Foreskin melanocyte (primary cell): ENCODE measurements at places on chromosomes 3 and 15.

- DNase-seq: no peak
Measured at GRCh38 chr15:63901912-63902670, 68.3 kb upstream of the HERC1 start.

GRCh38 chr3:18989237-18989795 lies 159.0 kb upstream of the KCNH8 start:
- DNase-seq: no peak

- DNase-seq: no peak
Measured at GRCh38 chr15:50652671-50653070, 33.9 kb downstream of the TRPM7 start.

- DNase-seq: no peak
Measured at GRCh38 chr3:197259096-197259495, 39.3 kb downstream of the DLG1 start.

DNA sequence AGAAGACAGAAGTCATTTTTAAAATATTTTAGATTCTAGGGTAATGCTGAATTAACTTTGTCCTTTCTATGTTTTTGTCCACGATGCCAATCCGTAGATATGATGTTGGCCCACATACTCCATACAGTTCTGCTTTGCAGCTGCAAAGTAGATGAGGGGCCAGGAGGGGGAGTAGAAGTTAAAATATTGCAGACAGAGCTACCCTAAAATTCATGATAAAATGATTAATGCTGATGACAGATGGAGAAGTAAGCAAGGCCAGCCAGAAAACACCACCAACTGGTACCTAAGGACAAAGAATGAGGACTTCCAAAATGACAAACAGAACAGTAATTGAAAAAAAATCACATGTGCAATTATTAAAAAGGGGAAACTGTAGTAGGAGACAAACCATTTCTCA lies 756.6 kb upstream of the ARPP21 start:
- no peak for DNase-seq

DNA sequence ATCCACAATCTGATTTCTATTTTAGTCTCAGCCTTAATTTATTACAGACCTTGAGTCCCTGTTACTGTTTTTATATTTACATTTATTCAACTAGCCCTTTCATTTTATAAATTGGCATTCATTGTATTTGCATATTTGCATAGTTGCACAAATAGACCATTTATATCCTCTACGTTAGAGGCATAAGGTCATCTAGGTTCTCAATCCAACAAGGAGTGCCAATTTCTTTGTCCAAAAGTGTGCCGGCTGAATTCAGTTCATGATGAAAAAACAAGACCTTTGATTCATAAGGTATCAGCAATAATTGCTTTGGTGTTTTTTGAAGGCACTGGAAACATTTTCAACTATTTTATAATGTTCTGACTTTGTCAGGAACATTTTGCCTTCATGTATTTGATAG lies 33.9 kb upstream of the NANOGP8 start:
- DNase-seq: no peak

- no peak for DNase-seq
Measured at GRCh38 chr3:36380221-36381031, at the start of gene STAC. TSS of gene STAC (plus strand) at chr3:36380504. CDS start at chr3:36380644, 140 bp downstream.

GRCh38 chr3:151052756-151053155 lies 32.7 kb upstream of the MED12L start:
- no peak for DNase-seq

DNA sequence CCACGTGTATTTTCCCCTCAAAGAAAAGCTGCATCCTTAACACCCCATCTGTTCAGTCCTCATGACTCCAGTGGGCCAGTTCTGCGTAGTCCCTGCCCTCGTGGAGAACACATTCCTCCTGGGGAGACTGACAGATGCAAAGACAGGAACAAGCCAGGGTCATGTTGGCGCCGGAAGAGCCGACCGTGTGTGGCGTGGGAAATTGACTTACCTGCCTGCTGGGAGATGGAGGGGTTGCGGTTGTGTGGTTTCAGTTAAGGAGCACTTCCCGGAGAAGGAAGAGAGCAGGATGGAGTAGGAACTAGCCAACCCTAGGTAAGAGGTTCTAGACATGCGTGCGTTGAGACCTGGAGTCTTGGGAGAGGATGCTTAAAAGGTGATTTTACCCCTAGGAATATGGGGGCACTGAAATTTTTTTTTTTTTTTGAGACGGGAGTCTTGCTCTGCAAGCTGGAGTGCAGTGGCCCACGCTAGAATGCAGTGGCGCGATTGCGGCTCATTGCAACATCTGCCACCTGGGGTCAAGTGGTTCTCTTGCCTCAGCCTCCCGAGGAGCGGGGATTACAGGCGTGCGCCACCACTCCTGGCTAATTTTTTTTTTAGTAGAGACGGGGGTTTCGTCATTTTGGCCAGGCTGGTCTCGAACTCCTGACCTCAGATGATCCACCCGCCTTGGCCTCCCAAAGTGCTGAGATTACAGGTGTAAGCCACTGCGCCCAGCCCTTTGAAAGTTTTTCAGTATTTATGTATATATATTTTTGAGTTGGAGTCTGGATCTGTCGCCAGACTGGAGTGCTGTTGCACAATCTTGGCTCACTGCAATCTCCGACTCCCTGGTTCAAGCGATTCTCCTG lies 1.4 kb downstream of the VHL start:
- no peak for DNase-seq

GRCh38 chr3:40262331-40262730 lies 47.2 kb upstream of the EIF1B start:
- no peak for DNase-seq

GRCh38 chr3:11607816-11608215 lies 35.9 kb downstream of the VGLL4 start:
- DNase-seq: no peak

DNA sequence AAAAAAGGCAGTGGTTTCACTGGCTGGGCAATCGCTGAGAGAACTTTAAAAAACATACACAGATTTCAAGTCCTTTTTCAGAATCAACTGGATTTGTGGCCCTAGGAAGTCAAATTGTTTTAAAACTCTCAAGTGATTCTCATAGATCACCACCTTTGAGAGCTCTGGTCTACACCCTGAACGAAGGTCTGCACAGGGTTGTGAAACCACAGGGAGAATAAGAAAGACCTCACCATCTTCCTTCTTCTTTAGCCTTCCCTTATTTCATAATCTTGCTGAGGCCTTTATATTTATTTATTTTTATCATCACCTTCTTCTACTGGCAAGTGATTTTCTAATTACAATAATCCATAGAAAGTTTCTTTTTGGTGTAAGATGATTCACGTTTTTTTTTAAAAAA lies 58.1 kb downstream of the FOXP1 start:
- DNase-seq: no peak

GRCh38 chr3:180036671-180037455 lies at the start of gene PEX5L:
TSS of gene PEX5L (minus strand) at chr3:180036937. CDS start at chr3:180036599, 338 bp downstream.
- DNase-seq: peak; percentile 37

DNA sequence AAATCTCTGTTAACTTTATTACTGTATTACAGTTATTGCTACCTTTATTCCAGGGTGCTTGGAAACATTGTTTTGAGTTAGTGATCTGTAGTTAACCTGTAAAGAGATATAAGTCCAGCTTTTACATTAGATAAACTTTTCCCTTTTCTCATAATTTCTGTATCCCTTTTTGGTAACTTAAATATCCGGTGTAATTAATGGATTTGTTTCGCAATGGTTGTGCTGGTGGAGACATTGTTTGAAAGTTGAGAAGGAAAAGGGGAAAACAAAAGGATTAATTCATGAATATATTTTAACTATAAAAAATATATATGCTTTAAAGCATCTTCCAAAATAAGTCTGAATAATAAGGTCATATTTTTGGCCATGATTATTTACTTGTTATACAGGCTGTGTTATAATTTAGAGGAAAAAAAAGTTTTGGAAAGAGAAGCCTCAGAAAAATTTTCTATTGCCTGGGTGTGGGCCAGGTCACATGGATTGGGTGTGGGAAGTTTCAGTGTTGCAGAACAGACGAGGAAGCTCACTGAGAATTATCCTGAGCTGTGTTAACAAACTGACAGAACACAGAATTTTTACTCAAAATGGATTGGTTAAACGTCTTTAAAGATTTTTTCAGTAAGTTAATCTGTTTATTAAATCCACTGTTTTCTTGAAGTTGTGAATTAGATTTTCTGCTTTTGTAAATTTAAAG lies 27.7 kb upstream of the IL20RB start:
- peak; percentile 49 for DNase-seq

- no peak for DNase-seq
Measured at GRCh38 chr15:45523166-45523460, 558 bp upstream of the SLC30A4 start.

DNA sequence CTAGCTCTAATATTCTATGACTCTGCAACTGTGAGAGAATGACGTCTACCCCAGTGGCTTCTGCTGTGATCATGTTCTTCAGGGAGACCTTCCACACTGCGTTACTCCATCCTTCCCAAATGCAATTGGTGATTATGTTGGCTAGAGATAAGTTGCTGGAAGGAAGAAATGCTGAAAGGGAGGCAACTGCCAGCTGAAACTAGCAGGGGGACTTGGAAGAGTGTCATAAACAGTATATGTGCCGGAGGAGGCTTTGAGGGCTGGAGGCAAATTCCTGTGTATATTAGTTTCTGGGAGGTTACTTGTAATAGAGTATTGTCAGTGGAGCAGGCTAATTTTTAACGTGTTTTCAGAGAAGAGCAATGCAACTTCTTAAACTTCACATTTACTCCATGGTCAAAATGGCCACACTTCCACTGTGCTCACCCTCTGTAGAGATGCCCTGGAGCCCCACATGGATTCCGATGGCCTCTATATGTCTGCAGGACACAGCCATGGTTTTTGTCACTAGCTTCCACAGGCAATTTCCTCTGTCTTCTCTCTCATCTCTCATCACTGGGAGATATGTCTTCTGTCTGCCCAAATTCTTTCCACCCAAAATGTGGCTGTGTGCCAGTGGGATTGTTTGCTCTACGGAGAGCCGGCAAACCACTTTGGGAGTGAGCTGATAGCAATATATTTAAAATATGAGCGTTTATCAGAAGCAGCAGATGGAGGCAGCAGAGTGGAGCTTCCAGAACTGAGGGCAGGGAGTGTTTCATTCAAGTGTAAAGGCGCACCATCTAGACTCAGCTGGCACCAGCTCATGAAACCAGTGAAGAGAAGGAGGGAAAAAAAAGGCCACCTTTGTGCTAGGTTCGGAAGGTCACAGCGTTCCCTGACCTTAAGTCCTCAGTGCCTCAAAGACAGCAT lies 13.3 kb upstream of the CD47 start:
- peak; percentile 4 for DNase-seq

- DNase-seq: no peak
Measured at GRCh38 chr3:52026041-52026440, 30.3 kb downstream of the DUSP7 start.

GRCh38 chr15:95298729-95299128 lies 1031.8 kb upstream of the NR2F2 start:
- no peak for DNase-seq

DNA sequence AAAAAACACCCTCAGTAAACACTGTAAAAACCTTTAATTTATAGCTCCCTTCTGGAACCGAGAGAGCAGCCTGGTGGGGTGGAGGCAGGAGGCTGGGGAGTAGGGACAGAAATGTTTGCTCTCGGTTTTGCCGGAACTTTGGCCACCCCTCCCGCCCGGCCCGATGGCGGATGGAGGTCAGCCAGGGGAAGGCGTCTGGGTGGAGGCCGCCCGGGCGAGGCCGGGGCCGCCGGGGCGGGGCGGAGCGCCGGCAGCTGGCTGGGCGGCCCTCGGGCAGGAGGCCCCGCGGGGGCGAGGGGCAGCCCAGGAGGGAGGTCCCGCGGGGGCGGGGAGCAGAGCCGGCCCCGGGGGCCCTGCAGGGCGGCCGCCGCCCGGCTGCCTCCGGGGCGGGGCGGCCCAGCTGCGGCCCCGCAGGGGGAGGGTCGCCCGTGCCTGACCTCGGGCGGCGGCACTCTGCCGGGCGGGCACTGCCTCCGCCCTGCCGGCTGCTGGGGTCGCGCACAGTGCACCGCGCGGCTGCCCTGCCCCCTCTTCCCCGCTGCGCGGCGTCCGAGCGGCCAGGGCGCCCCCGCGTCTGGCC lies 829 bp upstream of the SKIL start:
- DNase-seq: peak; percentile 55

GRCh38 chr3:48299746-48300712 lies 33.4 kb downstream of the SPINK8 start:
- DNase-seq: no peak

GRCh38 chr15:75025107-75025506 lies 1.7 kb downstream of the PPCDC start:
- DNase-seq: no peak

DNA sequence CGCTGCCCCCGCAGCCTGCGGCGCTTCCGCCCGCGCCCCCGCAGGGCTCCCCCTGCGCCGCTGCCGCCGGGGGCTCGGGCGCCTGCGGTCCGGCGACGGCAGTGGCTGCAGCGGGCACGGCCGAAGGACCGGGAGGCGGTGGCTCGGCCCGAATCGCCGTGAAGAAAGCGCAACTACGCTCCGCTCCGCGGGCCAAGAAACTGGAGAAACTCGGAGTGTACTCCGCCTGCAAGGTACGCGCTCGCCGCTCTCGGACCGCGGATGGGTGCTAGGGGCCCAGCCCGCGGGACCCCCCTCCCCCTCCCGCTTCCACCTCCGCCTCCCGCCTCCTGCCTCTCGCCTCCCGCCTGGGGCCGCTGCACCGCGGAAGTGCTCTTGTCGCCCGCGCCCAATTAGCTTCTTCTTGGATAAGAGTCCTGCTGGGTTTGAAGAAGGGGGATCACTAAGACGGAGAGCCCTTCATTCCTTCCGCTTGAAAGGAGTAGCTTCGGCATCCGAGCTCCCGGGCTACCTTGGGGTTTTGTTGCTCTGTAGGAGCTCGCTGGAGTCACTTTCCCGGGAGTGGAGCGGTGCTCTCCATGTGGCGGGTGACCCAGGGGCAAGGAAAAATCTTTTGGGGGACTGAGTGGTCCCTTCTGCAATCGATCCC lies 426 bp downstream of the KAT2B start:
- peak; percentile 68 for DNase-seq

DNA sequence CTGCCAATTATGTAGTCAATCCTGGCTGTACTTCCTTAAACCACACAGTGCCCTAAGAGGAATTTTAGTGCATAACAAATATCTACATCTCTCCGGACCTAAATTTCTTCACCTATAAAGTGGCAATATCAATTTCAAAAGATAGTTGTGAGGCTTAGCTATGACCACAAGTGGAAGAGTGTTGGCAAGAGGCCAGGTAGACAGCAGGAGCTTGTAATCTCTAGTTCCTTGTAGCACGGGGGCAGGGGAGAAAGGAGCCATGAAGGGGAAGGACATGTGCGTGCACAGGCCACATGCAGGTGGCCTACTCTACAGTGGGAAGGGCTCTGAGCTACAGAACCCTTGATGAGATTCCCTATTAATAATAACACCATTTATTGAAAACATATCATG lies 269.7 kb downstream of the ABHD5 start:
- DNase-seq: no peak

GRCh38 chr15:41939986-41940385 lies 32.4 kb downstream of the EHD4 start:
- no peak for DNase-seq
